ENCODE measurements at places on chromosomes 5 and 9.

DNA sequence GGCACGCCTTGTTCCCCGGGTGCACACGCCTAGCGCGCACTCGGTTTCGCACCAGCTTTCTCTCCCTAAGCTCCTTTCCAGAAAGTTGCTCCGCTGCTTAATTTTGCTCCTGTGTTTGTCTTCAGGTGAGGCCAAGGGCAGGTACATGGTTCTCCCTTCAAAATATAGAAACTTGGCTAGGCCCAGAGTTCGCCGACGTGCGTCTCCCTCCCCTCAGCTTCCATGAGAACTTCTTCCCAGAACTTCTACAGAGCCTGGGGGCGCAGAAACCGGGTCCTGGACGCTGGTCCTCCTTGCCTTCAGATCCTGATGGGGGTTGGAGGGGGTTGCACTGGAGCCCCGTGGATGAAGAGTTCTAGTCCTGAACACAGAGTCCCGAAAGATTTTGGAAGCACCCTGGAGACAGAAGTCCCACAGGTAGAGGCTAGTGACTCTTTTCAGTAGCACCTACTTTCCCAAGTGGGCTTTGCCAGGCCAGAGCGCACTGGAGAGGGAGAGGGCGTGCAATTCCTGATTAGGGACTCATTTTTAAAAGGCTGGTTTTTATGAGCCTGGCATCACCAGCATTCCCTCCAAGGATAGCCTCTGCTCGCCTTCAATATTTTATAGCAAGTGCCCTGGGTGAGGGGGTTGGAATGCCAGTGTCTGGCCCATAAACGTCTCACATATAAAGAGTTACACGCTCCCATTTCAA lies 128.4 kb downstream of the TMEM174 start:
- DNase-seq: no peak

- DNase-seq: no peak
These were observed 77.7 kb upstream of the SNX2 start for GRCh38 chr5:122697191-122697590.

- no peak for DNase-seq
These were observed 242.2 kb downstream of the SYK start for GRCh38 chr9:91043811-91044175.

- no peak for DNase-seq
These were observed 119.4 kb downstream of the CDH10 start for GRCh38 chr5:24525414-24525813.

- no peak for DNase-seq
These were observed 16.2 kb downstream of the CYFIP2 start for GRCh38 chr5:157282150-157282549.

DNA sequence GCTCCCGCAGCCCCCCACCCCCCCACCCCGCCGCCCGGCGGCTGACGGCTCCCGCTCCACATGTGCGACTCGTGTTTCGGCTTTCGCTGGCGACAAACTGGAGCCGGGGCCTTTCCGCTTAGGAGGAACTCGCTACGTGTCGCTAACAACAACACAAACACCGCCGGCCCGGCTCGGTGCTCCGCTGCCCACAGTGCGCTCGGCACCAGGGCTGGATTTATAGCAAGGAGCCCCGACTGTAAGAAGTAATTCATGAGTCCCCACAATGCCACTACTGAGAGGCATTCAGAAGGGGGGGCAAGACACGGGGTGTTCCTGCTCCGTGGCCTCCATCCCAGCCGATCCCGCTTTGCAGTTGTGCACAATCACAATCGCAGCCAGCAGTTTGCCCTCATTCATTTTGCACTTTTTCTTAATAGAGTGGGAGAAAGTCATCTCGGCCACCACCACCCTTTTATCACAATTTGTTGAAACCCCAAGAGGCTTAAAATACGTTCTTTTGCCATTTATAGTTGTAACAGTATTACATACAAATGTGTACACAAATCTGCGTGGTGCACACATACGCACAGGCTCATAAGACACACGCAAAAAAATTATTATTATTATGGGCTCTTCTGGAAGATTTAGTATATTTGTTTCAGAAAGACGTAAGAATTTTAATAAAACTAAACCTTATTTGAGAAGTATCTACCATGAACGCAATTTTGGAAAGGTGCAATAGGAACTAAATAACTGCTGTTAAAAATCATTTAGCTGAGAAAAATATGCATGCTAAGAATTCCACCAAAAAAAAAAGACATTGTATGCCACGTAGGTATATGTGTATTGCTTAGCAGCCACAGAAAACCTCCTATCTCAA lies 48.1 kb downstream of the EBF1 start:
- DNase-seq: no peak

DNA sequence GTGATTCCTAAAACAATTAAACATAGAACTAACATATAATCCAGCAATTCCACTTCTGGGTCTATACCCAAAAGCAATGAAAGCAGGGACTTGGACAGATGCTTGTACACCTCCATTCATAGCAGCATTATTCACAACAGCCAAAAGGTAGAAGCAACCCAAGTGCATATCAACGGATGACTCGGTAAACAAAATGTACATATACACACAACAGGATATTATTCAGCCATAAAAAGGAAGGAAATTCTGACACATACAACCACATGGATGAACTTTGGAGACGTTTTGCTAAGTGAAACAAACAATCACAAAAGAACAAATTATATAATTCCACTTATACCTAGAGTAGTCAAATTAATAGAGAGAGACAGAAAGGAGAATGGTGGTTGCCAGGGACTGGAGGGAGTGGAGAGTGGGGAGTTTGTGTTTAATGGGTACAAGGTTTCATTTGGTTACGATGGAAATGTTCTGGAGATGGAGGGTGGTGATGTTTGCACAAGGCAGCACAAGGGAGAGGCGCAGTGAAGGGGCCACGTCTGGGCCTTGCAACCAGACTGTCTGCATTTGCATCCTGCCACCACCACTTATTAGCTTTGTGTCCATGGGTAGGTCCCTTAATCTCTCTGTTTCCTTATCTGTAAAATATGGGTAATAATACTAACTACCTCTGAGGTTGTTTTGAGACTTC lies 36.3 kb upstream of the RLN1 start:
- DNase-seq: no peak

DNA sequence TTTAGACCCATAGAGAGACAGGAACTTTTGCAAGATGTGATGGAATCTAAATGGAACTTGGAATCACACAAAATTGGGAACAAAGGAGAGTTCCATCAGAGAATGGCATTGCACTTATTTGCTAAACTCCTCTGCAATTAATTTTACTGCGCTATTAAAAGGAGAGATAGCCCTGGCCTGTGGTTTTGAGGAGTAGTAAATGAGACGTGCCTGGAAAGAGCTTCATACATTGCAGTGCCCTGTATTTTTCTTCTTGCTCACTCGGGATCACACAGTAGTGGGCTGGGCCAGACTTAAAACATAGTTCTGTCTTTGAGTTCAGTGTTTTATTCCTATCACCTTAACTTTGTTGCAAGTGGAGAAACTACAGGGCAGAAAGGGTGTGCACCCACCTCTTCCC lies 94.4 kb upstream of the SLC27A6 start:
- no peak for DNase-seq

GRCh38 chr9:120609636-120610035 lies 29.7 kb upstream of the CDK5RAP2 start:
- no peak for DNase-seq

GRCh38 chr5:89397096-89397495 lies 514.1 kb upstream of the MEF2C start:
- DNase-seq: no peak

GRCh38 chr9:89984214-89984613 lies 379.4 kb downstream of the GADD45G start:
- DNase-seq: no peak

GRCh38 chr5:173047838-173048105 lies 8.4 kb upstream of the CREBRF start:
- no peak for DNase-seq

Data from GM12891 (cell line).